Stimulated activated CD4-positive, alpha-beta T cell treated with anti-CD3 and anti-CD28 coated beads, Interleukin-15, amount 100 ng/mL, for 1 hour (primary cell): ENCODE measurements at places on chromosomes 6 and 20.

DNA sequence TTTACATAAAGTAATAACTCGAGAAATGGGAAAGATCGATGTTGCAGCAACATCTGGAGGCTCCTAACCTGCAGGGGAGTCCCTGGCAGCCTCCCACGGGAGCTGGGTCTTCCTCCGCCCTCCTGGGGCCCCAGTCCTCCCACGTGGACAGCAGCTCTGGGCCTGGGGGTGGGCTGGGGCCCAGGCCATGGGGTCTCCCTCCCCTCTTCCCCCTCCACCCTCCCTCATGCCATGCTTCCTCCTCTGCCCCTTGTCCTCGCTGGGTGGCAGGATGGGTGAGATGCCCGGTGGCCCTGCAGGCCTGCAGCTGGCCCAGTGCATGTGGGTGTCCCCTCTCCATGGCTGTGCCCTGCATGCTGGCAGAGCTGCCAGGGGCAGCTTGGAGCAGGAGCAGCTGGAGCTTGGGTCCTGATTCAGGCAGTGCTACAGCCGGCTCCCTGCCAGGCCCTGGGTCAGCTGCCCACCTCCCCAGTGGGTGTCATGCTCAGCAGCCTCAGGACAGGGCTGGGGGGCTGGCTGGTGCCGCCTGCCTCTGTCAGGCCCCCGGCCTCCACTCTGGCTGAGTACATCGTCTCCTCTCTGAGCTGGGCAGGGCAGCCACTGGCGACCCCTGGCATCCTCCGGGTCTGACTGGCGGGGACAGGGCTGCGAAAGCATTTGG lies 48.9 kb upstream of the BHLHE23 start:
- no peak for DNase-seq

DNA sequence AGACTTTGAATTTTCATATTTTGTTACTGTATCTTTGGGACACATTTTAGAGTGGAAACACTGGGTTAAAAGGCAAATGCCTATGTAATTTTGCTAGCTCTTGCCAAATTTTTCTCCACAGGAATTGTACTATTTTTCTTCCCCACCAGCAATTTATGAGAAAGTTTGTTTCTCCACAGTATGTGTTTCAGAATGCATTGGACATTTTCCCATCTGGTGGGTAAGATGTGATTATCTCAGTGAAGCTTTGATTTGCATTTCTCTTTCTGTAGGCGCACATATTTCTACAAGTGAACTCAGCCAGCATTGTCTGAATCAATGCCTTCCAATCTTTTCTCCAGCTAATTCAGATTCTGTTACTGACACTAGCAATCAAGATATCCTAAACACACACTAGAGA lies 157.8 kb downstream of the RCAN2 start:
- DNase-seq: no peak

DNA sequence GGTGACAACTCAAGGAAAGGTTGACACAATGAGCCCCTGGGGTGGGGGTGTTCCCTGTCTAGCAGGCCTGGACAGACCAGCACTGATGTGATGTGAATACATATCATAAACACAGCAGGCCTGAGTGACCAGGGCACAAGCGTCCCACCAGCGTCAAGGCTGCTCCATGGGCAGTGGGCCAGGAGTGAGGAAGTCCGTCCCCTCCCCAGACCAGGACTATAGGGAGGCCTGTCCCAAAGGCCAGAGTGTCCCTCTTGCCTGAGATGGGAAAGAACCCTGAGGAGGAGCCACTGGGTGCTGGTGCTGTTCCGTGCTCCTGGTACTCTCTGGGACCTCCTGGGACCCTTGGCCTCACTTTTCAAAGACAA lies 44.6 kb downstream of the RRBP1 start:
- no peak for DNase-seq

- DNase-seq: no peak
Measured at GRCh38 chr6:24125980-24126379, at the start of gene NRSN1. Gene NRSN1, plus strand, starts transcription at chr6:24126215. Its CDS starts 8,113 bp downstream, at chr6:24134328.

GRCh38 chr6:5995658-5995948 lies 11.1 kb downstream of the NRN1 start:
- DNase-seq: no peak

- DNase-seq: no peak
Measured at GRCh38 chr6:131776985-131777384, 30.8 kb upstream of the ENPP1 start.

DNA sequence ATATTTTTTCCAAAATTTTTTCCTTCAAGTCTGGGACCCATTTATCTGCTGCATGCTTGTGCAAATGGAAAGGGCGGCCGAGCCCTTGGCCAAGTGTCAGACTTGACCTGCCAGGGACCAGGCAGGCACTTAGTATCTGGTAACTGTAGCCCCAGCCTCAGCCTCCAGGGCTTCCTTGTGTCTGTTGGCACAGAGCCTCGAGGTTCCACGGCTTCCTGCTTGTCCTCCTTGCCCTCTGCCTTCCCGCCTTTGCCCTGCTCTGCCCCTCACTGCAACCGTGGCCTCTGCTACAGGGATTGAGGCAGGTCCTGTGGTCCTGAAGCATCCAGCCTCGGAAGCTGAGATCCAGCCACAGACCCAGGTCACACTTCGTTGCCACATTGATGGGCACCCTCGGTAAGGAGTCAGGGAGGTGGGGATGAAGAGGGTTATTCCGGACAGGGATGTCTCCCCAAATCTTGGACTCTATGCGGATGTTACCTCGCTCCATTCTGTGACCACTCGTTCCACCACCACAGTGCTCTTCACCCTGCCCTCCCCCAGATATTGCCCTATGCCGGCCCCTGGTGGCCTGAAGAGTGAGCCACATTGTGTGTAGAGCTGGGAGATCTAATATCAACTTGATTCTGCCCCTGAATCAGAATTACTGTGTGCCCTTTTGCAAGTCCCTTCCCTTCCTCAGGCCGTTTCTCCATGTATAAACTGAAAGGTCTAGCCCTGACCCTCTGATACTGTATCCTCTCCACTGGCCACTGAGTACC lies 41.5 kb upstream of the SRF start:
- no peak for DNase-seq

- no peak for DNase-seq
Measured at GRCh38 chr6:132314432-132314831, 86.8 kb downstream of the MOXD1 start.

- DNase-seq: no peak
Measured at GRCh38 chr20:48146877-48147276, 361.6 kb upstream of the SULF2 start.

- DNase-seq: no peak
Measured at GRCh38 chr6:43962458-43962857, 164.8 kb downstream of the MRPL14 start.

DNA sequence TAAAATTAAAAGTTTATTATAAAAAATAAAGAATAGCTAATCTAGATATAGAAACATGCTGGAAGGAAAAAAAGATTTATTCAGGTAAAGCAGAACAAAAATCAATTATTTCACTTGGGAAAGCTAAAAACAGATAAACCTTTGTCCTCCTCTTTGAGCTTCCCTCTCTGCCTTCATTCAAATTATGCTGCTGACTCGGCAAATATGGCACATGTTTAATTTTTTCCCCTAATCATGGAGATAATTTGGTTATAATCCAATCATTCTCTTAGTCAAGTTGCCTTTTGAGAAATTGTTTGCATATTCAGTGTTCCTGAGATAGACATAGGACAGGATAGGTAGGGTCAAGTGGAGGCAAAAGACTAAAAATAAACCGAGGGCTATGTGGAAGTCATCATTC lies 556.8 kb upstream of the PTCHD4 start:
- no peak for DNase-seq

GRCh38 chr6:111534231-111534751 lies 51.3 kb upstream of the REV3L start:
- no peak for DNase-seq

DNA sequence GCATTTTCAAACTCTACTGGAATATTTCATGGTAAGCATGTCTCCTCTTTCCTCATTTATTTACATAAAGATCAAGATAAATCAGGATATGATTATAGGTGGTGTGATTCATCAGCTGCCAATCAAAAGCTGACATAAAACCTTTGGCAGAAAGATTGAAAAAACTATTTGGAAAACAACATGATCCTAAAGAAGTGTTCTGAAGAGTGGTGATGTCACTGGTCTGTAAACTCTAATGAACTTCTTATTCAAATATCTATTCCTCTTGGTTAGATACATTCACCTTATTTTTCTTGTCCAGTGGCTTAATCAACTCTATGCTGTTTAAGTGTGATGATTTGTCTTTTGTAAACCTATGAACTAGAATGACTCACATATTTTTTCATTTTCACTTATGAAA lies 535.5 kb upstream of the CITED2 start:
- DNase-seq: no peak

- DNase-seq: no peak
Measured at GRCh38 chr6:2818593-2818992, 23.1 kb downstream of the SERPINB1 start.

- no peak for DNase-seq
Measured at GRCh38 chr20:24098886-24099285, 110.3 kb upstream of the GGTLC1 start.

DNA sequence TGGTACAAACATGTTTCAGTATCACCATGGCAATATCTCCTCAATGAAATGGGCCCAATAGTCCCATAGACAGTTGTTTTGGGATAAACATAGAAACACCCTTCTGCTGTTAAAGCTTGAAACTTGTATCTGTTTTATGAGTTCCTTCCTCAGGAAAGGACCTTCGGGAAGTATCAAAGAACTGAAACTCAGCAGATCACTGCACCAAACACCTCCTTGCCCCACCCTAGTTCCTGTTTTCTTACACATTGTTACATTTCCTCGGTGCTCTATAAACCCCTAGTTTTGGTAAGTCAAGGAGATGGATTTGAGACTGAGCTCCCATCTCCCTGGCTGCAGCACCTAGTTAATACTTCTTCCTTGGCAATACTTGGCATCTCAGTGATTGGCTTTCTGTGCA lies 73.8 kb upstream of the ECI2 start:
- DNase-seq: no peak

- DNase-seq: no peak
Measured at GRCh38 chr6:164246082-164246481, 831.6 kb downstream of the QKI start.

DNA sequence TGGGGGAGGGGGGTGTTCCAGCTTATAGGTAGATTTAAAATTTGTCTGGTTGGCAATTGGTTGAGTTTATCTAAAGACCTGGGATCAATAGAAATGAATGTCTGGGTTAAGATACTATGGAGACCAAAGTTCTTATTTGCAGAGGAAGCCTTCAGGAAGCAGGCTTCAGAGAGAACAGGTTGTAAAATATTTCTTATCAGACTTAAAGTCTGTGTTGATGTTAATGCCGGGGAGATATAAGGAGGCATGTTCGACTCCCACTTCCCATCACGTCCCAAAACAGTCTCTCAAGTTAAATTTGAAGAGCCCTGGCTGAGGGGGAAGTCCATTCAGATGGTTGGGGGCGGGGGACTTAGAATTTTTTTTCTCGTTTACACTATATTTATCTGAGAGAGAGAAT lies 12.3 kb upstream of the BLCAP start:
- no peak for DNase-seq
